ENCODE measurements at places on chromosomes 2 and 18. TPM values are rescaled to one million over a fixed set of nuclear protein-coding genes. Genes with fewer than 3 reads are reported as not detected.

Gene CHN1
- total RNA-seq, result 59.2 TPM

Gene DPYSL5
- total RNA-seq, result not detected

Gene CPS1
- total RNA-seq, result 20.9 TPM

Gene SERPINB4
- not detected for total RNA-seq

Gene STK39
- 19.9 TPM for total RNA-seq

Gene ITGB6
- total RNA-seq, result 0.15 TPM

Gene TFPI
- 135 TPM for total RNA-seq

Gene GNAL
- 0.15 TPM for total RNA-seq

Gene GREB1
- total RNA-seq, result 2.2 TPM

Gene HOXD11
- not detected for total RNA-seq

Gene ALK
- under 0.01 TPM for total RNA-seq

Gene LINC00305
- not detected for total RNA-seq

Gene TSPYL6
- under 0.01 TPM for total RNA-seq

Gene PCARE
- total RNA-seq, result not detected

Gene GPR45
- total RNA-seq, result not detected

Gene DAW1
- total RNA-seq, result 0.17 TPM

Gene AMER3
- total RNA-seq, result not detected

Gene FOXI3
- not detected for total RNA-seq

Gene TUBB8B
- not detected for total RNA-seq

Gene SOX11
- under 0.01 TPM for total RNA-seq

Gene CCDC148
- total RNA-seq, result 1.5 TPM

Gene ZAP70
- not detected for total RNA-seq

Gene TTL
- 37.7 TPM for total RNA-seq

Gene DLGAP1
- total RNA-seq, result 3.1 TPM

All from smooth muscle cell of trachea (primary cell).